ENCODE measurements at places on chromosomes 7 and 10. TPM values are rescaled to one million over a fixed set of nuclear protein-coding genes. Genes with fewer than 3 reads are reported as not detected.

GRCh38 chr10:129844216-129844766, 119.8 kb downstream of the EBF3 start:
- no peak for DNase-seq

- DNase-seq = no peak
These were observed 27.7 kb downstream of the HIP1 start for GRCh38 chr7:75711076-75711475.

DNA sequence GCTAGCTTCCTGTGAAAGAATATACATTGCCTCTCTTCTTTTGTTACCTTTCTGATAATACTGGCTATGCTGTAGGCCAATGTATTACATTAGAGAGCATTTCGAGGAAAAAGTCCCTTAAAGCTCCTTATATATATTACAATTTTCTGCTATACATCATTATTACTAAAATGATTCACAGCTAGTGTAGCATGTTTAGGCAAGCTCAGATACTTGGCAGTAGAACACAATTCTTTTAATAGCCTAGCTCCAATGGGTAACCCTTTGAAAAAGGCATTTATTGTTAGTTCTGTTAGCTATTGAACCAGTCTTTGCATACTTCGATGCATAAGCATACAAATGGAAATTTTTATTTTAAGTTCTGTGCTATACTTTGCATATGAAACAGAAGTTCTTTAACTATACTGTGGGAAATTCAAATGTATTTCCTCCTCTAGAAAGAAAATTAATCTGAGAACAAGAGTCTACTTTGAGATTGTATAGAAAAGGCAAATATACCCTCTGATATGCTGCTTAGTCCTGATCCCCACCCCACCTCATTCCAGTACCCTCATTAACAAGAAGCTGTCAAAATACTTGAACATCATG, 55.6 kb upstream of the SKAP2 start:
- DNase-seq = no peak

MMD2 gene
- total RNA-seq = not detected

DNA sequence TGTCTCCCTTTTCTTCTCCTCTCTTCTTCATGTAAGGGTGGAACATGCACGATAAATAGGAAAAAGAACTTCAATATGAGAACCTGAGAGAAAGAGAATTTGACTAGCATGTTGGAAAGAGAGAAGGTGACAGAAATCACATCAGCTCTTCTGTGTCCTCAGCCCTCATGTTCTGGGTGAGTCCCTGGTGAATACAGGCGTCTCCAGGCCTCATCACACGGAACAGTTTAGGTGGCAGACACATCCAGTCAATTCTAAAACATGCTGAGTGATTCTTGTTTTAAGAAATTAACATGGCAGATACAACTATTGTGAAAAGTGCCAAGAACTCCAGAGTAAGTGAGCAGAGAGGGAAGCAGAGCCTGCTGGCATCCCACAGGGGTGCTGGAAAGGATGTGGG, 96.1 kb downstream of the FAM107B start:
- DNase-seq = no peak
